ENCODE measurements at places on chromosomes 7 and 10. TPM values are rescaled to one million over a fixed set of nuclear protein-coding genes. Genes with fewer than 3 reads are reported as not detected.

ZPBP gene
- not detected for total RNA-seq

FAM221A gene
- 0.39 TPM for total RNA-seq

FAM241B gene
- total RNA-seq = 19.8 TPM

GNGT1 gene
- not detected for total RNA-seq

GFRA1 gene
- total RNA-seq = 10.2 TPM

RTKN2 gene
- total RNA-seq = 0.88 TPM

Measured in A549 treated with CORT108297 at 1 μM for 4 hours (cell line).